ENCODE measurements at places on chromosomes 12 and 14.

DNA sequence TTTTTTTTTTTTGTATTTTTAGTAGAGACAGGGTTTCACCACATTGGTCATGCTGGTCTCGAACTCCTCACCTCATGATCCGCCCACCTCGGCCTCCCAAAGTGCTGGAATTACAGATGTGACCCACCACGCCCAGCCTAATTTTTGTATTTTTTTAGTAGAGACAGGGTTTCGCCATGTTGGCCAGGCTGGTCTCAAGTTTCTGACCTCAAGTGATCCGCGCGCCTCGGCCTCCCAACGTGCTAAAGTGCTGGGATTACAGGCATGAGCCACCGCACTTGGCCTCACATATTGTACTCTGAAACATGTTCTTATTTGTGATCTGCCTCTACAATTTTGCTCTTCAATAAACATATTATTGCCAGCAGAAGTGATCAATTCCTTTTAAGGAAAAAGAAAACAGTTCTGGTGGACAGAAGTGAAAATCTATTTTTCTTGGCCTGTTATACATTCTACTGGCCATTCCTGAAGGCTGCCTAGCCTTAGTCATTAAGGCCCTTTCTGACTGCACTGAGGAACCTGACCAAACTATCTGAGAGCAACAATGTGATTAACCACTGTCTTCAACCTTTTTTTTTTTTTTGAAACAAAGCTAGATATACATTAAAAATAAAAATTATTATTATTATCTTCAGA lies 36.1 kb downstream of the SNX6 start:
- peak; percentile 85 for DNase-seq

DNA sequence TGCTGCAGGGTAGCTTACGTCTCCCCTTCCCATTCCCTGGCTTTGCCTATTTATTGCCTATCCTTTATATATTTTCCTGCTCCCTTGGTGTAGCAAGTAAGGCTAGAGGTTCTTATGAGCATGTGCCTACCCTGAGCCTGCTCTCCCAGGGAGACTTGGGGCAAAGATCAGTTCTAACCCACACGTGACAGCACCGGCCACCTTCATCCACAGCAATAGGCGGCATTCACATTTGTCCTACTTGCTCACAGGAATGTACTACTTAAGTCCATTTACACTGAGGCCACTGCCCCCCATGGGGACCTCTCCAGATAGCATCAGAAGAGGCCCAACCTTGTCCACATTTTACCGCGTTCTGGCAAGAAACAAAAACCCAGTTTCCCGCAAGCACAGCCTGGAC lies 8.7 kb downstream of the GPR68 start:
- DNase-seq = no peak

- DNase-seq = no peak
Observed at GRCh38 chr12:85530456-85530855, 250.4 kb downstream of the ALX1 start.

DNA sequence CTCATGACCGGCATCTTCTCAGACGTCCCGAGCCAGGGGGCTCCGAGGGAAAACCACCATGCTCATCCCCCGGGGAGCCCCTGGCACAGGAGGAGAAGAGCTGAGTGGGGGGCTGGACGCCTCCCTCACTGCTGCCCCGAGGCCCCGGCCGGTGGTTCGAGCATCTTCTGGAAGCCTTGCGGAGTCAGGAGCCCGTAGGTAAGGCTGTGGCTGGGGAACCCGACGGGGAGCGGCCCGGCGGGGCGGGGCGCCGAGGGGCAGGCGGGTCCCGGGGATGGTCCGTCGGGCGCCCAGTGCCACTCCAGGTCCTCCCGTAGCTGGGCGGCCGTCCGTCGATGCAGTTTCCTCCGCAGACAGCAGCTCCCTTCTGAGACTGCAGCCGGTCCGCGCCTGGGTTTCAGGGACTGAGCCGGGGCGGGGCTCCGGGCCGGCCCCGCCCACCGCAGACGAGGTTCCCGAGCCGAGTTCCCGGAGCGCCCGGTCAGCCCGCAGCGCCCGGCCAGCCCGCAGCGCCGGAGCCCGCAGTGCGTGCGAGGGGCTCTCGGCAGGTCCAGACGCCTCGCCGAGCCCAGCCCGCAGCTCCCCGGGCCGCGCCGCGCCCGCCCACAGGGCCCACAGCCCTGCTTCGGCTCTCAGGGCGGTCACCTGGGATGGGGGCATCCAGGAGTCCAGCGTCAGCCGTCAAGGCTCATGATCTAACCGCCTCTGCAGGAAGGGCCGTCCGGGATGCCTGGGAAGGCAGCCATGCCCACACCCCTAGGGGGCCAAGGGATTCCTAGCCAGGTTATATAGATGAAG lies at the start of gene PGF:
TSS of gene PGF (minus strand) at position 369 of the 798 bp plus-strand sequence. CDS start at position 14, 355 bp downstream.
- DNase-seq = no peak

DNA sequence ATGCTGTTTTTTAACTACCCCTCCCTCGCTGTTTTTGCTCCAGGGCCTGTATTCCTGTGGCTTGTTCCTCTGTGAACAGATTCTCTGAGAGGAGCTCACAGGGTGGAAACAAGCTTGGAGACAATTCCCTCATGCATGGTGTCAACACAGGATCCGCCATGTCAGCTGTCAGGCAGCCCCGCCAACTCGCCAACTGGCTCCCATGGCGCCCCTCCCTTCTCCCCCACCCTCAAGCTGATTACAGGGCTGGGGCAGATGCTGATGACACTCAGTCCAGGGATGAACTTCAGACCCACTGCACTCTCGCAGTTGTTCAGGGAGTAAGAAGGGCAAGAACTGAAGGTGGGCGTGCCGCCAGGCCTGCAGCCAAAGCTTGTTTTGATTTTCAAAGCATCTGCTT lies 229.9 kb downstream of the NTF3 start:
- no peak for DNase-seq

- no peak for DNase-seq
Observed at GRCh38 chr12:45587877-45588533, 141.5 kb upstream of the ARID2 start.

- DNase-seq = peak; percentile 25
Observed at GRCh38 chr12:113040722-113041171, 15.8 kb upstream of the DTX1 start.

DNA sequence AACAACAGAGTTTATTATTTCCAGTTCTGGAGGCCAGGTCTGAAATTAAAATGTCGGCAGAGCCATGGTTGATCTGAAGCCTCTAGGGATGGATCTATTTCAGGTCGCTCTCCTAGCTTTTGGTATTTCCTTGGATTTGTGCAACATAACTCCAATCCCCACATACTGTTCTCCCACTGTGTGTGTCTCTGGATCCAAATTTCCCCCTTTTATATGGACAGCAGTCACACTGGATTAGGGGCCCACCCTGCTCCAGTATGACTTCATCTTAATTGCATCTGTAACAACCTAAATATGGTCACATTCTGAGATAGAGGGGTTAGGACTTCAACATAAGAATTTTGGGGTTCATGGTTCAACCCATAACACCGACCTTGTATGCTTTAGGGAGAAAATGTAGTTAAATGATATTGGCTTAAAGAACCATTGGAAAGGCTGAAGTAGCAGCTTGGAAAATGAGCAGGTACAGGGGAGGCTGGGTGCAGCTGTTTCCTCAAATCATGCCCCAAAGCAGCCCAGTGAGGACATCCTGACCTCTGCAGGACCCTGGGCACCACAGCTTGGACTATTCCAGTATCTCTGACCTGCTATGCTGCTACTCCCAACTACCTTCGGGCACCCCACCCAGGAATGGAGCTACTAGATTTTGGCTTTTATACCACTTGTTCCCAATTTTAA lies 13.9 kb upstream of the MDM2 start:
- no peak for DNase-seq

DNA sequence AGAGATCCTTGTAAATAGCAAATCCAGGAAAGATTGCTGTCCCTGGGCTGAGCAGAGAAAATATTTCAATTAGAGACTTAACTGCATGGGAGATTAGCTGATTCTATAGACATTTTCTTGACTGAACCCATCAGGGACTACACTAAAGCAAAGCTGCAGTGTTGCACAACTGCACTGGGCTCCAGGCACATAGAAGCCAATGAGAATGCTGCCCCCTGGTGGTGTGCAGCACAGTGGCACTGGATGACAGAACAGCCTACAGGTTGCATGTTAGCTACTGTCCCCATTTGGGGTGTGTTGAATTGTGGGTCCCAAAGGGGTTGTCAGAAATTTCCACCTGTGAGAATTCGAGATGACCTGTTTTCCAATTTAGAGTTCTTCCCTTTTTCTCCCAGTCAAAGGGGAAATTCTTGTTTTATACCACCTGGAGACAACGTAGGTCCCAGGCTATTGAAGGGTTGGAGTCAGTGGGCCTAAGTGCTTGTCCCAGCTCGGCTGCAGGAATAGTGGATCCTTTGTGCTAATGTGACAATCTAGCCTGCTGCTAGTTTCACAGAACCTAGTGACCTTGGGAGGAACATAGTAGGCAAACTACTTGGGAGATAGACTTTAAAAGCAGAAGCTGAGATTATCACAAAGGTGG lies 114.7 kb downstream of the SLC8A3 start:
- DNase-seq = no peak

DNA sequence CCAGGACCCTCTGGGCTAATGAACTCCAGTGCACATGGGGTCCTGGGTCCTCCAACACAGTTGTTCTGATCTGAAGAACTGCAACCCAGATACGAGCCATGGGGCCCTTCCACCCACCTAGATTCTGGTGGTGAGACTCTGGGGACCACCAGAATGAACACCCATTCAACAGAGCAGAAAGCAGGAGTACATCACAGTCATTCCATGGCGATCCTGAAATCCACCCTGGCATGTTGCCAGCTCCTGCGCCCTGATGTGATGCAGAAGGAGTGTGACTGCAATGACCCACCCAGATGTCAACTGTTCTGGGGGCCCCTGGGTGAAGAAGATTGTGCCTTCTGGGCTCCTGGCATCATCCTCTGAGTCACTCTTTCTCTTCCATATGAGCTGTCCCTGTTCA lies 211.6 kb downstream of the KIF26A start:
- DNase-seq = no peak

GRCh38 chr14:99733211-99733539 lies 49.1 kb downstream of the CYP46A1 start:
- no peak for DNase-seq

- no peak for DNase-seq
Observed at GRCh38 chr12:56437430-56438176, 11.6 kb downstream of the TIMELESS start.

DNA sequence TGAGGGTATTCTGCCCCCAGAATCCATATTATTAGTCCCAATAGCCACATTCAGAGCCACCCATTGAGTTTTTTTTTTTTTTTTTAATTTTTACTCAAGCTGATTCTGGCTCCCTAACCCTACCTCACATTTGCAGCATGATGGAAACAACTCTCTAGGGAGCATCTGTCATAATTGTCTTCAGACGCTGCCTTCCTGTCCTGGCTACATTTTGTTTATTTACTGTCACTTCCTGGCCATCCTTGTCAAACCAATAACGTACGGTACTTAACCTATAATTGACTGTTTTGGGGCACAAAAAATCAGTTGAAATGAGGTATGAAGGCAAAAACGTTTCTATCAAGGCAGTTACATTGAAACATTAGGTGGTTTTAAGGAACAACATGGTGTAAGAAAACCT lies 2.1 kb downstream of the GLIPR1 start:
- DNase-seq = no peak

- no peak for DNase-seq
Observed at GRCh38 chr12:50686406-50686805, 77.5 kb upstream of the ATF1 start.

GRCh38 chr14:105117257-105117646 lies 51.3 kb downstream of the JAG2 start:
- no peak for DNase-seq

- DNase-seq = no peak
Observed at GRCh38 chr14:106185837-106186233, 659.5 kb downstream of the TMEM121 start.

DNA sequence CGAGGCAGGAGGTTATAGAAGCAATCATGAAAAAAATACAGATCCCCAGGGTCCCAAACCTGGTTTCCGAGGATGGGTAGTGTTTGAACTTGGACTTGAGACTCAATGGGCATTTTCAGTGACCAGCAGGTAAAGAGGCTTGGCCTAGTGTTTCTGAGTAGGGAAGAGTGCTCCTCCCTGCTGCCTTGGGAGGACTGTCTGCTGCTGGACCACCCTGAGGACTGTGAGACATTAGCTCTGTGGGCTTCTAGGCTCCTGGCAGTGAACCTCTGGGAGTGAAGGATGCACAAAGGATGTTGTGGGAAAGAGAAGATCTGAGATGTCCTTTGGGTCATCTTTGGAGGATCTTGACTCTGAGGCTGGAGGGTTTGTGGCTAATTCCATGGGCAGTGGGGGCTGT lies 30.5 kb downstream of the ANKRD9 start:
- DNase-seq = no peak

DNA sequence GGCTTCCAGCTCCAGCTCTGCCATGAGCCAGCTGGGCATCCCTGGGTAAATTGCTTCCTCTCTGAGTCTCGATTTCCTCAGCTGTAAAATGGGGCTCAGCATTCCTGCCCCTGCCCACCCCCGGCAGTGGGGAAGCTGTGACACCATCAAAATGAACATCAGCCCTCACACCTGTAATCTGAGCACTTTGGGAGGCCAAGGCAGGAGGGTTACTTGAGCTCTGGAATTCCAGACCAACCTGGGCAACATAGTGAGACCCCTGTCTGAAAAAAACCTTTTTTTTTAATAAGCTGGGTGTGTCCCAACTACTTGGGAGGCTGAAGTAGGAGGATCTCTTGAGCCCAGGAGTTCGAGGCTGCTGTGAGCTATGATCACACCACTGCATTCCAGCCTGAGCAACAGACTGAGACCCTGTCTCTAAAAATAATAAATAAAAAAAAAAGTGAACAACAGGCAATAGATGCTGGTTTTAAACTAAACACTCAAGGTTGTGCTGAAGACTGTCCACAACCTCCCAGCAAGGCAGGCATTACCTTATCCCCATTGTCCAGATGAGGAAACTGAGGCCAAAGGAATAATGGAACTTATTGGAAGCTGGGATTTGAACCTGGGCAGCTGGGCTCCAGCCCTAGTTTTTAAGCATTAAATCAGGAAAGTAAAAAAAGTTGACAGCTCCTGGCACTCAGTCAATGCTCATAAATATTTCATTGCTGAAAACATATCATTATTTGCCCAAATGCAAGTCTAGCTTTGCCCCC lies 4.3 kb downstream of the TRPV4 start:
- no peak for DNase-seq

- no peak for DNase-seq
Observed at GRCh38 chr12:91639327-91639726, 456.7 kb upstream of the DCN start.

GRCh38 chr12:20695232-20695631 lies at the start of gene SLCO1C1:
SLCO1C1 (plus strand) TSS chr12:20695332; CDS start chr12:20699577, 4,245 bp downstream.
- DNase-seq = no peak

GRCh38 chr12:124464062-124464461 lies 103.3 kb downstream of the NCOR2 start:
- no peak for DNase-seq

DNA sequence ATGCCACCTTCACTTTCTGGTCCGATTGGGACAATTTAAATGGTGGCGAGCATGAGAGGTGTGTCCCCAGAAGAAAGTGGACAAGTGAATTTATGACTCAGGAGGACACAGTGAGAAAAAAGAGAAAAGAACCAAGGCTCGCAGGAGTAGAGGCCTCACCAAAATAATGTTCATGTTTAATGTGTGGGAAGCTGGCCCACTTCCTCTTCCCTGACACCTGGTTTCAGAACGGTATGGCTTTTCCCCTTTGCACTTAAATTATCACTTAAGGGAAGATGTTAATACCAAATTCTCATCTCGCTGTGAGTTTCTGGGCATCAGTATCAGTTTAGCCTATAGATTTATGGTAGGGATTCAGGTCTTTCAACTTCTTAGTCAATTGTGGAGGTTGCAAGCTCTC lies 226.4 kb downstream of the GLT1D1 start:
- no peak for DNase-seq

Data from astrocyte (in vitro differentiated cells and primary cell).